ENCODE measurements at places on chromosomes 5 and 9. TPM values are rescaled to one million over a fixed set of nuclear protein-coding genes. Genes with fewer than 3 reads are reported as not detected.
A peak's percentile ranks its signal among the peaks of the same experiment; 100 is the strongest.

The PKD2L2 gene
- total RNA-seq, result 0.64 TPM

The OR1B1 gene
- not detected for total RNA-seq

The MZB1 gene
- total RNA-seq, result 8.6 TPM

DNA sequence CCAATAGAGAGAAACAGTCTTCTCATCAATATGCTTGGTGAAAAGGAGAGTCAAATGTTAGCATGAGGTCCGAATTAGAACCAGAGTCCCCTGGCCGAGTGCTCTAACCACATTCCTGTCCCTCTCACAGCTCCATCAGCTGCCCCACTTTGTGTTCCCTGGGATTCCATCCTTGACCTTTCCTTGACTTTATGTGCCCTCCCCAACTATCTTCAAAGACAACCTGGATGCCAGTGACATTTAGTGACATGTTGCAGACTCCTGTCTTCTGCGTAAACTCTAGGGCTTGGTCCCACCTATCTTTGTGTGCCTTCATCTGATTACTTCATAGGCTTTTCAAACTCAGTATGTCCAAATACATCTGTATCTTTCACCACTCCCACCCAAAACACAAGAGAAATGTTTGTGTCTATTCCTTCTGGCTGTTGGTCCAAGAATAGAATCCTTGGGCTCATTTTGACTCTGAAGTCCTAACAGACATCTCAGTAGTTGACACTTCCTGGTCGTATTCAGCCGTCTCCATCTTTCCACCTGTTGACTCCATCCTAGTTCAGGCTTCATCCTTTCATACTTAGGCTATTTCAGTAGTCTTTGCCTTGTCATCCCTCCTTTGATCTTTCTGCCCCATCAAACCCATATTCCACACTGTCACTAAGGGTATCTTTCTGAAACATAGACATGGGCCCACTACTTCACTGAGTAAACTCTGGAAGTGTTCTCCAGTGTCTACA, 101.4 kb upstream of the CD180 start:
- no peaks in the 10 kb centered on the region for H3K4me1 ChIP-seq
- H3K27ac ChIP-seq, result no peak overlapping the region
- no peaks in the 10 kb centered on the region for H3K27me3 ChIP-seq
- no peak for DNase-seq
- H3K36me3 ChIP-seq, result no peaks in the 10 kb centered on the region

DNA sequence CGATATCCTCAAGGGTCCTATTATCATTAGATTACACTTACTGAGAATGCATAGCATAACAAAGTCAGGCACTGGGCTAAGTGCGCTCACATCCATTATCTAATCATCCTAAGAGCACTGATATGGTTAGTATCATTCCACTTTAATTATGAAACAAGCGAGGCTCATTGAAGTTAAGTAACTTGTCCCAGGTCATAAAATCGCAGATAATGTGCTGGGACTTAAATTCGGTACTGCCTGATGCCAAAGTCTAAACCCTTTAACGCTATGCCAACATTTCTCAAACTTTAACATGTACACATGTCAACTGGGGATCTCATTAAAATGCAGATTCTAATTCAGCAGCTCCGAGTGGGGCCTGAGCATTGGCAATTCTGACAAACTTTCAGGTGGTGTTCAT, 204.7 kb downstream of the PTTG1 start:
- H3K4me3 ChIP-seq, result no peak overlapping the region
- no peaks in the 10 kb centered on the region for H3K4me1 ChIP-seq
- DNase-seq, result no peak
- H3K27me3 ChIP-seq, result no peaks in the 10 kb centered on the region
- H3K27ac ChIP-seq, result no peak overlapping the region

- peak overlapping the region; percentile 31 for H3K27ac ChIP-seq
- DNase-seq, result no peak
- H3K36me3 ChIP-seq, result no peaks in the 10 kb centered on the region
- peaks cover 9% of the 10 kb centered on the region for H3K4me1 ChIP-seq
- H3K4me3 ChIP-seq, result peak overlapping the region; percentile 54
Observed at GRCh38 chr9:136345281-136346156, 18.0 kb downstream of the DNLZ start.
